ENCODE measurements at places on chromosomes 7 and 10.

DNA sequence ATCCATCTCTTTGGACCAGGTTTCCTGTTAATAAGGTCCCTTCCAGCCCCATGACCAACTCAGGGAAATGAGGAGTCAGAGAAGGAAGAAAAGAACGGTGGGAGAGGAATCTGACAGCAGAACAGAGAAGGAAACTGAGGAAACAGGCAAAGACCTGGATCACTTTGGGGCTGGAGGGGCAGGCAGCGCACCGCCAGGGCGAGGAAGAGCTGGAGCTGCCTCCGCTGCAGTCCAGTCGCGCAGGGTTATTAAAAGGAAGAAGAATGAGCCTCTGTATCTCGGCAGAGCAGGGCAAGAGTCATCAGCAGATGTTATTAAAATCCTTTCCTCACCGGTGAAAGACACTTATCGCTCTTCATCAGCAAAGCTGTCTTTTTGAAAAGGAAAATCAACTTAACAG, 37.7 kb upstream of the R3HCC1L start:
- no peaks in the 10 kb centered on the region for H3K4me1 ChIP-seq
- H3K4me3 ChIP-seq: no peak overlapping the region
- H3K27ac ChIP-seq: no peak overlapping the region
- DNase-seq: no peak

GRCh38 chr10:122013311-122013780, 24.4 kb downstream of the TACC2 start:
- H3K27me3 ChIP-seq: peaks cover 12% of the 10 kb centered on the region
- no peak overlapping the region for H3K4me3 ChIP-seq

DNA sequence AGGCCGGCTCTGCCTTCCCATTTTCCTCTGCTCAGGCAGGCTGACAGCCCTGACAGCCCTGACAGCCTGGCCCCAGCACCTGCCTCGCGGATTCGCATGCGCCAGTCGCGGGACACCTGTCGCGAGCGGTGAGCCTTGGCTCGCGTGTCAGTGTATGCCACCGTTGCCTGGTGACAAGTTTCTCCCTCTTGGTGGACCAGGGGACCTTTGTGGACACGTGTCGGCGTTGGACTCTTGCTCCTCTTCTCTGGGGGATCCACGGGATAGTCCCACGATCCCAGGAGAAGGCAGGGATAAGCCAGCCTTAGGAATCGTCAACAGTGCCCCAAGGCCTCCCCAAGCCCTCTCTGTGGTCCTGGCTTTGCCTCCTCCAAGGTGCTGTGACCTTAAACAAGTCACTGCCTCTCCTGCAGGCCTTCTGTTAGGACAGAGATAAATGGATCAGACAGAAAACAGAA, 18.1 kb upstream of the ZNF273 start:
- no peak overlapping the region for H3K27ac ChIP-seq
- peaks cover 2% of the 10 kb centered on the region for H3K36me3 ChIP-seq
- H3K27me3 ChIP-seq: peaks cover 46% of the 10 kb centered on the region
- H3K4me3 ChIP-seq: no peak overlapping the region
- DNase-seq: no peak

DNA sequence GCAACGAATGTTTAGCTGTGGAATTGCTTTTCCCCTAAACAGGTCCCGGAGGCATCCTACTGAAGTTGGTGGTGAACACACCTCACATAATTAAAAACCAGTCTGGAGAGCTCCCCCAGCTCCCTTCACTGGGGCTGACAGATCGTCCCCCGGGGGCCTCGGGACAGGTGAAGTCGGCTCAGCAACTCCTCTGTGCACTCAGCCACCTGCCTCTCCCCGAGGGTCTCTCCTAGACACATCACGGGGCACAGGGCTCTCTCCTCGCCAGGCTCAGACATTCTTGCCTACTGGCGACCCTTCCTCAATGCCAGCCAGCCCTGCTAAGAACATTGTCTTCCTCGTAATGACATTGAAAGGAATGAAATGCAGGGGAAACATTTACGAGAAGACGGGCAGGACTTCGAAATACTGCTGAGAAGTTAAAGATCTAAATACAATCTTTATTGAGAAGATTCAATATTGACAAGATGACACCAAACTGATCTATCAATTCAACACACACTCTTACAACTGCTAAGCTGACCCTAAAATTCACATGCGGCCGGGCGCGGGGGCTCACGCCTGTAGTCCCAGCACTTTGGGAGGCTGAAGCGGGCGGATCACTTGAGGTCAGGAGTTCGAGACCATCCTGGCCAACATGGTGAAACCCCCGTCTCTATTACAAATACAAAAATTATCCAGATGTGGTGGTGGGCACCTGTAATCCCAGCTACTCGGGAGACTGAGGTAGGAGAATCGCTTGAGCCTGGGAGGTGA, 88.1 kb upstream of the DNAAF5 start:
- H3K36me3 ChIP-seq: peaks cover 16% of the 10 kb centered on the region
- no peak for DNase-seq
- H3K27ac ChIP-seq: no peak overlapping the region
- no peak overlapping the region for H3K4me3 ChIP-seq
- peaks cover 7% of the 10 kb centered on the region for H3K4me1 ChIP-seq

GRCh38 chr10:68516766-68517165, 10.6 kb downstream of the SLC25A16 start:
- peaks cover 1% of the 10 kb centered on the region for H3K4me1 ChIP-seq
- DNase-seq: no peak
- no peaks in the 10 kb centered on the region for H3K36me3 ChIP-seq
- no peaks in the 10 kb centered on the region for H3K27me3 ChIP-seq

DNA sequence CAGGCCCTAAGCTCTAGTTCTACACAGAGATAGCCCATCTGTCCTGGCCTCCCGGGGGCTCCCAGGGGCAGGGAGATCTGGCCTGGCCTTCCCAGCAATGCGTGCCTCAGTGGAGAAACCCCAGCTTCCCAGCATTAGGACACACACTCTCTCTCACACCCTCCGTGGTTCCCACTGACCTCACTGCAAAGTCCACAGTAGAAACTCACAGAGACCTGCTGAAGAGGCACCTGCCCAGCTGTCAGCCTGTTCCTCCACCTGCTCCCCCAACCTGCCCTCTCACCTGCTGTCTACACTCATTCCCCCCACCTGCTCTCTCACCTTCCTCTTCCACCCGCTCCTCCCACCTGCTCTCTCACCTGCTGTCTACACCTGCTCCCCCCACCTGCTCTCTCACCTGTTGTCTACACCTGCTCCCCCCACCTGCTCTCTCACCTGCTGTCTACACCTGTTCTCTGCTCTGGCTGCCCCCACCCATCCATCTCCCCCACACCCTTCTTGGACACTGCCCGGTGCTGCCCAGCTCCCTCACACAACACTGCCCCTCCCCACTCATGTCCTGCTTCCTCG, 21.1 kb upstream of the PFKP start:
- H3K27ac ChIP-seq: no peak overlapping the region
- H3K4me3 ChIP-seq: no peak overlapping the region
- H3K4me1 ChIP-seq: no peaks in the 10 kb centered on the region
- DNase-seq: no peak
- peaks cover 1% of the 10 kb centered on the region for H3K36me3 ChIP-seq
- H3K27me3 ChIP-seq: peaks cover 16% of the 10 kb centered on the region

Measured in activated naive CD8-positive, alpha-beta T cell treated with anti-CD3 and anti-CD28 coated beads, Interleukin-2, amount 10 ng/mL, durations not matched to agents 7 days and 5 days (primary cell).